ENCODE measurements at places on chromosomes 4 and X. TPM values are rescaled to one million over a fixed set of nuclear protein-coding genes. Genes with fewer than 3 reads are reported as not detected.

- no peaks in the 10 kb centered on the region for H3K27me3 ChIP-seq
- H3K36me3 ChIP-seq, result no peaks in the 10 kb centered on the region
- DNase-seq, result no peak
- H3K27ac ChIP-seq, result no peak overlapping the region
- H3K4me3 ChIP-seq, result no peak overlapping the region
- no peaks in the 10 kb centered on the region for H3K4me1 ChIP-seq
Observed at GRCh38 chrX:55279832-55280231, 15.1 kb upstream of the PAGE3 start.

The REELD1 gene
- total RNA-seq, result 0.36 TPM

- no peak for DNase-seq
- H3K27ac ChIP-seq, result no peak overlapping the region
- H3K4me3 ChIP-seq, result no peak overlapping the region
- H3K4me1 ChIP-seq, result no peaks in the 10 kb centered on the region
- no peaks in the 10 kb centered on the region for H3K36me3 ChIP-seq
- no peaks in the 10 kb centered on the region for H3K27me3 ChIP-seq
Observed at GRCh38 chr4:152628128-152628527, 51.7 kb downstream of the TMEM154 start.

- no peaks in the 10 kb centered on the region for H3K36me3 ChIP-seq
- no peak overlapping the region for H3K27ac ChIP-seq
- H3K4me3 ChIP-seq, result no peak overlapping the region
- H3K4me1 ChIP-seq, result no peaks in the 10 kb centered on the region
Observed at GRCh38 chr4:109033993-109034392, 268.5 kb downstream of the COL25A1 start.

GRCh38 chrX:96373047-96373355, 311.6 kb upstream of the DIAPH2 start:
- no peak overlapping the region for H3K27ac ChIP-seq
- H3K27me3 ChIP-seq, result no peaks in the 10 kb centered on the region
- DNase-seq, result no peak
- H3K4me1 ChIP-seq, result no peaks in the 10 kb centered on the region
- no peak overlapping the region for H3K4me3 ChIP-seq

GRCh38 chr4:14848229-14848628, 154.1 kb upstream of the CPEB2 start:
- H3K4me1 ChIP-seq, result no peaks in the 10 kb centered on the region
- no peaks in the 10 kb centered on the region for H3K27me3 ChIP-seq
- no peaks in the 10 kb centered on the region for H3K36me3 ChIP-seq
- no peak overlapping the region for H3K27ac ChIP-seq
- no peak overlapping the region for H3K4me3 ChIP-seq
- DNase-seq, result no peak

GRCh38 chrX:118510111-118510510, 14.5 kb downstream of the DOCK11 start:
- no peak overlapping the region for H3K27ac ChIP-seq
- no peaks in the 10 kb centered on the region for H3K27me3 ChIP-seq
- H3K4me1 ChIP-seq, result peaks cover 27% of the 10 kb centered on the region
- DNase-seq, result no peak

GRCh38 chr4:2324891-2325290, 63.0 kb upstream of the MXD4 start:
- H3K4me1 ChIP-seq, result no peaks in the 10 kb centered on the region
- no peak for DNase-seq
- no peaks in the 10 kb centered on the region for H3K27me3 ChIP-seq
- H3K27ac ChIP-seq, result no peak overlapping the region

GRCh38 chr4:93342738-93343137, 485.8 kb upstream of the ATOH1 start:
- H3K4me3 ChIP-seq, result no peak overlapping the region
- H3K27me3 ChIP-seq, result no peaks in the 10 kb centered on the region
- no peak for DNase-seq
- H3K27ac ChIP-seq, result no peak overlapping the region

- H3K36me3 ChIP-seq, result no peaks in the 10 kb centered on the region
- DNase-seq, result no peak
- no peak overlapping the region for H3K27ac ChIP-seq
- H3K27me3 ChIP-seq, result no peaks in the 10 kb centered on the region
Observed at GRCh38 chr4:54879576-54879975, 221.8 kb downstream of the KIT start.

The MAGEA12 gene
- not detected for total RNA-seq

GRCh38 chr4:123317211-123317610, 79.4 kb upstream of the SPRY1 start:
- DNase-seq, result no peak
- H3K36me3 ChIP-seq, result no peaks in the 10 kb centered on the region
- H3K4me3 ChIP-seq, result no peak overlapping the region
- H3K27me3 ChIP-seq, result no peaks in the 10 kb centered on the region

GRCh38 chr4:1204828-1205585, 32.6 kb upstream of the SPON2 start:
- no peaks in the 10 kb centered on the region for H3K27me3 ChIP-seq
- peak; percentile 64 for DNase-seq
- peaks cover 62% of the 10 kb centered on the region for H3K4me1 ChIP-seq
- H3K27ac ChIP-seq, result no peak overlapping the region
- no peaks in the 10 kb centered on the region for H3K36me3 ChIP-seq
- H3K4me3 ChIP-seq, result no peak overlapping the region

DNA sequence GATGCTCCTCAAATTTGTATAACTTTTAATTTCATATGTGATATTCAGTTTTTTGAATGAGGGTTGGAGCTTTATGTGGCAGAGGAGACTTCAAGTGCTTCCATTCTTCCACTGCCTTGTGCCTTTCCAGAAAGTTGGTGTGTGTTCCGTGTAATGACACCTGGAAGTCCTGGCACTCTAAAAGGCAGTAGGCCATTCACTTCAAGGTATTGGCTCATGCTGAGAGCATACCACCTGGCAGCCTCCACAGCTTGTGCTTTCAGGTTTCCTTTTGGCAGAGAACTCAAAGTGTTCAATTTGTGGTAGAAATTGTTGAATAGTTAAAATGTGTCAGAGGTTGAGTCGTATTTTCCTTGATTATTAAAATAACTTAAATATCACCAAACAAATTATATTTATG, 49.6 kb downstream of the GRIA2 start:
- H3K4me3 ChIP-seq, result no peak overlapping the region
- no peaks in the 10 kb centered on the region for H3K36me3 ChIP-seq

- H3K27me3 ChIP-seq, result no peaks in the 10 kb centered on the region
- no peaks in the 10 kb centered on the region for H3K4me1 ChIP-seq
- no peak for DNase-seq
- H3K4me3 ChIP-seq, result no peak overlapping the region
Observed at GRCh38 chr4:79360006-79360405, 34.1 kb upstream of the NAA11 start.

GRCh38 chrX:5176766-5177165, 1051.9 kb downstream of the NLGN4X start:
- no peaks in the 10 kb centered on the region for H3K27me3 ChIP-seq
- H3K36me3 ChIP-seq, result no peaks in the 10 kb centered on the region
- H3K27ac ChIP-seq, result no peak overlapping the region
- no peak for DNase-seq
- H3K4me1 ChIP-seq, result no peaks in the 10 kb centered on the region
- no peak overlapping the region for H3K4me3 ChIP-seq

DNA sequence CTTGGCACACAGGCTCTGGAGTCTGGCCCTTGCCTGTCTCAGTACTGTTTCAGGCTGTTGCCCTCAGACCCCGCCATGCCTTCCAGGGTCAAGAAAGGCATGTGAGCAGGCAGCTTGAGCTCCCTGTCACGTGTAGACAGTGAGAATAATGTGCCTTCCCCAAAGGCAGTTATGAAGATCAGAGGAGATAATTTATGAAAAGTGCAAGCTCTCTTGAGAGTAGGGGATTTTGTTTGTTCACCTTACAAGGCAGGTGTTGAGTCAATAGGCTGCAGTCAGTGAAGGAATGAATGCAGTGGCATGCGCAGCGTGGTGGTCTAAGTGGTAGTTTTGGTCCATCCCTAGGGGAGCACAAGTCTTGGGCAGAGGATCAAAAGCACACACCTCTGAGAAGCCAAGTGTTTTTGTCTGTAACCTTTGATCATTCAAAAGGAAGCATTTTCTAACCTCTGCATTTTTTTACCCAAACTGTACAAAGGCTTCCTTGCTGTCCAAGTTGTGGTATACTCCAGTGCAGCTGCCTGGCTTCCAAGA, 14.4 kb downstream of the HADH start:
- no peaks in the 10 kb centered on the region for H3K36me3 ChIP-seq
- H3K27ac ChIP-seq, result peak overlapping the region; percentile 50
- peaks cover 17% of the 10 kb centered on the region for H3K4me1 ChIP-seq
- DNase-seq, result no peak
- no peak overlapping the region for H3K4me3 ChIP-seq
- no peaks in the 10 kb centered on the region for H3K27me3 ChIP-seq

DNA sequence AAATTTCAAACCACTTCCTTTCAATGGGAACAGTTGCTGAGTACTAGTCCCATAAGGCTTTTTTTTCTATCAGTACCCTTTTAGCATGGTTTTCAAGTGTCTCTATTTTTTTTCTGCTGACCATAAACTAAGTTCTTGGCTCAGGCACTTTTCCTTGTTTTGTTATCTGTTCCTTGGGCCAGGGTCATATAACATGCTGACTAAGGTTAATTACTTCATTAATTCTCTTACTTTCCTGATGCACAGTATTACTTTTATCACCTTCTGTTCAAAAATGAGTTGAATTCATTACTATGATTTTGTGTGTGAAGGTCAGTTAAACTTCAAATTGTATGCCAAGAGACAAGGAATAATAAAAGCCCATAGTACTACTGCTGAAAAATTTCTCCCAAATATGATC, 19.7 kb upstream of the BTC start:
- H3K27me3 ChIP-seq, result no peaks in the 10 kb centered on the region
- no peak overlapping the region for H3K27ac ChIP-seq
- DNase-seq, result no peak
- H3K4me1 ChIP-seq, result peaks cover 5% of the 10 kb centered on the region

- no peaks in the 10 kb centered on the region for H3K27me3 ChIP-seq
- no peak for DNase-seq
Observed at GRCh38 chrX:153301746-153302145, 19.8 kb downstream of the PNMA6F start.

- no peak overlapping the region for H3K4me3 ChIP-seq
- no peak for DNase-seq
- no peaks in the 10 kb centered on the region for H3K4me1 ChIP-seq
- H3K27ac ChIP-seq, result no peak overlapping the region
- H3K36me3 ChIP-seq, result no peaks in the 10 kb centered on the region
Observed at GRCh38 chr4:69471639-69472038, 24.1 kb downstream of the UGT2B4 start.

GRCh38 chrX:116824785-116825184, 362.0 kb upstream of the CT83 start:
- no peak overlapping the region for H3K4me3 ChIP-seq
- no peaks in the 10 kb centered on the region for H3K4me1 ChIP-seq
- no peaks in the 10 kb centered on the region for H3K36me3 ChIP-seq
- DNase-seq, result no peak
- no peaks in the 10 kb centered on the region for H3K27me3 ChIP-seq

DNA sequence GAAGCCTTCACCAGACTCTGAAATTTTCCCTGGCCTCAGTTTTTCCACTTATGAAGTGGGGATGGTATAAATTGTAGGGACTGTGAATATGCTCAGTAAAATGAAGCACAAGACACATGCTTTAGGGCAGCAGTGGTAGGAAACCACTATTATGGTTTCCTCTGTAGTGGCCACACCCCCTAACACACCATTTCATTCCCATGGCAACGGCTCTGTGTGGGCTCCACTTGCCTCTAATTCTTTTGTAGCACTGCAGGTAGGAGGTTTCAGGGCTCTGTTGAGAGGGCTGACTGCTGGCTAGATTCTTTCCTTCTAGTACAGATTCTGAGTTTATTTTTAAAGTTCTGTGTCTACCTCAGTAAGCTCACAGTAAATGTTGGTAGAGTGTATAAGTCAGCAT, 3.5 kb upstream of the VMA21 start:
- H3K4me3 ChIP-seq, result no peak overlapping the region
- no peaks in the 10 kb centered on the region for H3K4me1 ChIP-seq
- no peak for DNase-seq
- H3K27ac ChIP-seq, result no peak overlapping the region
- H3K36me3 ChIP-seq, result no peaks in the 10 kb centered on the region
- H3K27me3 ChIP-seq, result no peaks in the 10 kb centered on the region

GRCh38 chrX:262381-262909, 18.7 kb upstream of the PLCXD1 start:
- DNase-seq, result peak; percentile 44
- no peaks in the 10 kb centered on the region for H3K36me3 ChIP-seq
- no peak overlapping the region for H3K4me3 ChIP-seq
- H3K27me3 ChIP-seq, result no peaks in the 10 kb centered on the region
- H3K27ac ChIP-seq, result no peak overlapping the region

- DNase-seq, result no peak
- no peaks in the 10 kb centered on the region for H3K27me3 ChIP-seq
- peak overlapping the region; percentile 81 for H3K27ac ChIP-seq
- H3K36me3 ChIP-seq, result peaks cover 19% of the 10 kb centered on the region
- H3K4me1 ChIP-seq, result no peaks in the 10 kb centered on the region
Observed at GRCh38 chrX:71302461-71303213, 1.1 kb downstream of the ITGB1BP2 start.

DNA sequence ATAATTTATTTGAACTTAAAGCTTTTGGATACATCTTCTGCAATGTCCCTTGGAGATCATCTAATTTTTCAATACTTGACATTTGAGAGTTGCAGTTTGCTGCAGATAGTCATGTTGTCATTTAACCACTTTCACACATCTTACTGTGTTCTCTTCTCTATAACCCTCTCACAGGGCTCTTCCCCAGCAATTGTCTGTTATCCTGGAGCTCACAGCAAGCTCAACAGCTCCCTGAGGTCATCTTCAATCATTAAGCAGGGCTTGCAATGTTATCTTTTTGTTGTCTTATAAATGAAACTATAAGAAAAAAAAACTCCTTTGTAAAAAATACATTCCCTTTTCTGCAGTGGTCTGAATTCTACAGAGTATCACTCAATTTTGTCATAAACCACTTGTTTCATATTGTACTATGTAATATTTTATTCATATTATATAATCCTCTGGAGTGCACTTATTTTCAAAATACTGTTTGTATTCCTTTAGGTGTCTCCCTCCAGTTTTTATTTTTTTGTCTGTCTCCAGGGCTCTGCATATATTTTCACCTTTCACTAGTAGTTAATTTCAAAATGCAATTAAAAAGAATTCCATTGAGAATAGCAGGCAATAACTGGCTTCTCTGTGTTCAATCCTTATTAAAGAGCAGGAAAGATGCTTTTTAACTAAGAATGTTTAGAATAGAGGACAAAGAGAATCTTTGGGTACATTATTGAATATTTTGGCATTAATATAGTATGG, 106.3 kb upstream of the ARSJ start:
- H3K36me3 ChIP-seq, result no peaks in the 10 kb centered on the region
- H3K27me3 ChIP-seq, result no peaks in the 10 kb centered on the region
- no peak overlapping the region for H3K27ac ChIP-seq
- no peak overlapping the region for H3K4me3 ChIP-seq

The PDGFC gene
- 28.2 TPM for total RNA-seq

The CLGN gene
- total RNA-seq, result 14.0 TPM

- no peak overlapping the region for H3K4me3 ChIP-seq
- no peaks in the 10 kb centered on the region for H3K27me3 ChIP-seq
- DNase-seq, result no peak
- H3K36me3 ChIP-seq, result peaks cover 16% of the 10 kb centered on the region
- no peaks in the 10 kb centered on the region for H3K4me1 ChIP-seq
Observed at GRCh38 chrX:154775419-154776349, 13.0 kb downstream of the DKC1 start.
